Heart left ventricle (tissue), 16 donors: ENCODE measurements at places on chromosomes 4 and X. TPM values are rescaled to one million over a fixed set of nuclear protein-coding genes. Genes with fewer than 3 reads are reported as not detected.

Gene EFNB1
- polyA plus RNA-seq = 33.2 TPM

Gene TAF7L
- not detected for polyA plus RNA-seq

Gene PROM1
- 1.9 TPM for polyA plus RNA-seq

Gene DSPP
- polyA plus RNA-seq = not detected

Gene ANXA3
- 92.6 TPM for polyA plus RNA-seq

Gene MORF4L2
- polyA plus RNA-seq = 102 TPM
